ENCODE measurements at places on chromosomes 16 and 17. TPM values are rescaled to one million over a fixed set of nuclear protein-coding genes. Genes with fewer than 3 reads are reported as not detected.

GRCh38 chr16:47463771-47464624, 2.9 kb downstream of the PHKB start:
- DNase-seq, result no peak

GRCh38 chr17:6244796-6245195, 174.6 kb downstream of the WSCD1 start:
- DNase-seq, result peak; percentile 61

GRCh38 chr17:50165867-50166517, at the start of gene SGCA:
Gene SGCA (plus strand): TSS chr17:50166005. CDS start chr17:50166041, 36 bp downstream.
- no peak for DNase-seq

- no peak for DNase-seq
These were observed 7.4 kb upstream of the CPNE2 start for GRCh38 chr16:57084996-57085395.

- no peak for DNase-seq
These were observed 18.3 kb upstream of the SUPT4H1 start for GRCh38 chr17:58370309-58370708.

DNA sequence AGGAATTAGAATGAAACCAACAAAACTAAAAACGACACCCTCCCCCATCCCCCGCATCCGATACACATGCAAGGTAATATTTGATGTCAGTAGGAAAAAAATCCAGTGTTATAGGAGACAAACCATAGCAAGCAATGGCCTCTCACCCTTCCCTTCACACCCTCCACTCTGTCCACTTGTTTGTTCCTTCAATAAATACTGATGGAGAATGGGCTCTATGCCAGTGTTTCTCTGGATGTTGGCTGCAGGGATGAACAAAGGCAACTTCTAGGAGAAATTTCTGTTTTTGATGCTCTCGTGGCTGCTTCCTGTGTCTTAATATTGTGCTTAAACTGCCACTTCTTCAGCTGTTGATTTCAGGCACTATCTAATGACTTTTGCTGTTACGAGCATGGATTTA, 98.8 kb downstream of the WWOX start:
- no peak for DNase-seq

The NPIPA1 gene
- total RNA-seq, result 98.0 TPM

The C1QTNF1 gene
- total RNA-seq, result 30.7 TPM

Measured in vagina (tissue), 2 donors.